Activated naive CD4-positive, alpha-beta T cell (primary cell): ENCODE measurements at places on chromosomes 6 and 20.
A peak's percentile ranks its signal among the peaks of the same experiment; 100 is the strongest.

- DNase-seq, result no peak
These were observed 28.4 kb downstream of the IL20RA start for GRCh38 chr6:137016356-137016755.

GRCh38 chr6:35042031-35042815 is 98.9 kb downstream of the TCP11 start:
- DNase-seq, result no peak

- DNase-seq, result no peak
These were observed 2.9 kb downstream of the LPA start for GRCh38 chr6:160661216-160661615.

GRCh38 chr6:45837541-45838200 is 178.0 kb downstream of the CLIC5 start:
- no peak for DNase-seq

GRCh38 chr6:107275330-107275865 is 160.1 kb upstream of the BEND3 start:
- no peak for DNase-seq

DNA sequence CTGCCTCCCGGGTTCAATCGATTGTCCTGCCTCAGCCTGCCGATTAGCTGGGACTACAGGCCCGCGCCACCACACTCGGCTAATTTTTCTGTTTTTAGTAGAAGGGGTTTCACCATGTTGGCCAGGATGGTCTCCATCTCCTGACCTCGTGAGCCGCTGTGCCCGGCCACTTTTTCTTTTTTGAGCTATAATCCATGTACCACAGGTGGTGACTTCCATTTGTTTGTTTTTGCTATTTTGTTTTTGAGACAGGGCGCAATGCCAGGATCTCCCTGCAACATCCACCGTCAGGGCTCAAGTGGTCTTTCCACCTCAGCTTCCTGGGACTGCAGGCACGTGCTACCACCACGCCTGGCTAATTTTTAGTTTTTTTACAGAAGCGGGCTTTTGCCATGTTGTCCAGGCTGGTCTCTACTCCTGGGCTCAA is 8.5 kb downstream of the HSPA1B start:
- no peak for DNase-seq

GRCh38 chr6:16822975-16823717 is 61.9 kb upstream of the ATXN1 start:
- DNase-seq, result no peak

DNA sequence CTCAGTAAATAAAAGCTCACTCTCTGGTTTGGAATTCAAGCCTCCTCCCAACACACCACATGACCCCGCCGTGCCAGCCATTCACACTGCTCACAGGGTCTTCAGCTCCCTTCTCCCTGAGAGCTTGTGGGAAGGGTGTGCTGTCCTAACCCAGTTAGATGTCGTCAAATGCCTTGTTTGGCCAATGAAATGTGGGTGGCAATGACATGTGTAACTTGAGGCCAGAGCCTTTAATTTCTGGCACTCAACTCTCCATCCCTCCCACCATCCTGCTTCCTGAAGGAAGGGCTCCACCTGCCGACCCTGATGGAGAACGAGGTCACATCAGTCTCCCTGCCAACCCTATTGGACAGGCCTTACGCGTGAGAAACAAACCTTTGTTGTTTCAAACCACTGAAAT is 224.5 kb upstream of the AGPAT4 start:
- DNase-seq, result no peak

GRCh38 chr6:44265007-44265721 is at the start of gene NFKBIE:
TSS of gene NFKBIE (minus strand) at chr6:44265551. CDS start at chr6:44265346, 205 bp downstream.
- peak; percentile 94 for DNase-seq

DNA sequence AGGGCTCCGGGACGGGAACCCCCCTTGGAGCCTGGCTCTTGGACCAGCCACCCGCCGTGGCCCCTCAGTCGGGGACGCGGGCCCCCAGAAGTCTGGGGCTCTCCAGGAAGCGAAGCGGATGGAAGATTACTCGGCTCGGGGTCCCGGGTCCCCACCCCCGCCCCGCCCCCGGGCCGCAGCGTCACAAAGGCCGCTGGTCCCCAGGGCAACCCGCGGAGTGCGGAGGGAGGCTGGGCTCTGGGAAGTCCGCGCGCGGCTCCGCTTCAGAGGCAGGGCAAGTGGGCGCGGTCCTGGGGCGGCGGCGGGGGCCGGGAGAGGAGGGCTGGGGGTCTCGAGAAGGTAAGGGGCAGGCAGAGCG is at the start of gene FNDC11:
Gene FNDC11 (plus strand): TSS at position 227 of the 358 bp plus-strand sequence. CDS start 1,505 bp downstream, outside the sequence.
- DNase-seq, result no peak

DNA sequence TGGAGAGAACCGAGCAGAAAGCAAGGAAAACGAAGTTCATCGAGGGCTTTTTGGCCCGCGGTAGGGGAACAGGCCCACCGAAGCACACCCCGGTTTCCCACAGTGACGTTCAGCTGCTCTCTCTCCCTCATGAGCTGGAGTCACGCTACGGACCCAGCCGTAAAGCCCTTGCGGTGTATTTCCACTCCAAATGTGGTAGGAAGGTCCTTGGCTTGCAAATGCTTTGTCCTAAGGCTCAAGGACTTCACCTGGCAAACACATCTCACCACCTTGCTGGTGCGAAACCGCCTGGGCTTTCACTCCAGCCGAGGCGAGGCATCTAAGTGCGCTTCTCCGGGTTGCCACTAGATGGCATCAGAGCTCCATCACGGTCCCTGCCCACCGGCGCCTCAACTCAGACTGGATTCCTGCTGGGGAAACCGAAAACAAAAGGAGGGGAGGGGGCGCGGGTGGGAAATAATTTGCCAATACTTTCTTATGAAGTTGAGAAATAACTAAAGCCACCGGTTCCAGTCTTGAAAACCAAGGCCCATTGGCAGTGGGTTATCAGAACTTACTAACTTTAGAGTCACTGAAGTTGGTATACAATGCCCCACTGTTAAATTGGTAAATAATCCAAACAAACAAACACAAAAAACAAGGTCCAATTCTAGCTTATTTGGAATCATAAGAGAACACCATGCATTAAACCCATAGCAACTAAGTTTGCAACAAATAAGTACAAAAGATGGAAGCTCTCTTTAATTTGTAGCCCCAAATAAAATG is 13.4 kb upstream of the FOXC1 start:
- DNase-seq, result peak; percentile 50

DNA sequence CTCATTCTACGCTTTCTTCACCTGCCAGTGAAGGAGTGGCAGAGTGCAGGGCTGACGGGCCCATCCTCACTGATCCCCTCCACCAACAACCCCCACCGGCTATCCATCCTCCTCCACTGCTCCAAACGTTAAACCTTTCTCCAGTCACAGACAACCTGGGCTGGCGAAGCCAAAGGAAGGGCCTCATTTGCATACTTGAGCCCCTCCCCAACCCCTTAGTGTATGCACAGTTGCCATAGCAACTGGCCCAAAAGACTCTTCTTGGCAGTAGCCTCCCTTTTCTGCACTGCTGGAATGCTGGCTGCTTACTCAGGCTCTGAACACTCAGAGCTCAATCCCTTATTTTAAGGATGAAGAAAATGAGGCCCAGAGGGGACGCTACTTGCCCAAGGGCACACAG is 130.3 kb downstream of the GRM4 start:
- DNase-seq, result no peak

- no peak for DNase-seq
These were observed 312.3 kb upstream of the SUPT3H start for GRCh38 chr6:45689926-45690615.

DNA sequence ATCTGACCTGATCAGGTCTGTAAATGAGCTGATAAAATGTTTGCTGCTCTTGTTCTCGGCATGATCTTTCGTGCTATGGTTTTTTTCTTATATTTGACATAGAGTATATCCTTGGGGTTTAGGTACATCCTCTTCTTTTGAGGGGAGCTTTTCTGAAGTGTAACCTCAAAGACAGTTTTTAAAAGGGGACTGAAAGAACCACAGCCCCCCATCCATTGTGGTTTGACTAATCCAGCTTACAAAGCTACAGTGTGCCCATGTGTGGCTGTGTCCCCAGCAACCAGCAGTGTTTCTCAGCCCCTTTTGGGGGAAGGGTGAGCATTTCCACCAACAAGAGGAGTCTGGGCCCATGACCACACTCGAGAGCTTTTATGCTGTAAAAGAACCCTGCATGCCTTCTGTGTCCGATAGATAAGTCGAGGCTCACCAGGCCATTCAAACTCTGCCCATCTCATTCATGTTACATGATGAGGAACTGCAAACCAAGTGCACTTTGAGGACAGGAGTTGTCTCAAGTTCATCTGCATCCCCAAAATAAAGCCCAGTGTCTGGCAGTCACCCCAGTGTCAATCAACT is 266.0 kb downstream of the SLC24A3 start:
- no peak for DNase-seq

- peak; percentile 64 for DNase-seq
These were observed 17.5 kb downstream of the LEMD2 start for GRCh38 chr6:33771146-33772081.

DNA sequence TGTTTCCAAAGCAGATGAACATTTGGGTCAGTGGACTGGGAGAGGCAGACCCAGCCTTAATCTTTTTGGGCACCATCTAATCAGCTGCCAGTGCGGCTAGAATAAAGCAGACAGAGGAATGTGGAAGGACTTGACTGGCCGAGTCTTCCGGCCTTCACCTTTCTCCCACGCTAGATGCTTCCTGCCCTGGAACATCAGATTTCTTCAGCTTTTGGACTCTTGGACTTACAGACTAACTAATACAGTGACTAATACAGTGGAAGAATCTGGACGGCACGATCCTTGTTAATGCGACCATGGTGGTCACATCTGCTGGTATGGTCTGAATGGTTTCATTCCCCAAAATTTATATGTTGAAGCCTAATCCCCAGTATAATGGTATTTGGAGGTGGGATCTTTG is 122.6 kb upstream of the NXT1 start:
- no peak for DNase-seq

DNA sequence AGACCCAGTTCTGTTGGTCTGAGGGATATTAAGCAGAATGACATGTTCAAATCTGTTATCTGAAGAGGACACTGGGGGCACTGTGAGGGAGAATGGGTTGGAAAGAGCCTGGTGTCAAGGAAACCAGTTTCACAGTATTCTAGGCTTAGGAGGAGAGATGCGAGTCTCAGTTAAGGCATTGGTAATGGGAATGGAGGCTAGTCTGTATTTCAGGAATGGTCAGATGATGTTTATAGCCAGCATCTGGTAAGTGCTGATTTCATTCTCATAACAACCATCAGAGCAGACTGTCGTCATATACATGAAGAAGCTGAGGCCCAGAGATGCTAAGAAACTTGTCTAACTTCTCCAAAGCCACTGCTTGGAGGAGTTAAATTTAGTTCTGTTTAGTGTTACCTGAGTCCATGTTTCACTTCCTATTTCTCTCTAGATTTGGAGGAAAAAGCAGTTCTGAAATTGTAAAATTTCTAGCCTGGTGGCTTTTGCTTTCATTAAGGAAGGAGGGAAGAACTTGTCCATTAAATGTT is 242.0 kb downstream of the ARID1B start:
- no peak for DNase-seq

GRCh38 chr6:17392978-17393891 is at the start of gene CAP2:
TSS of gene CAP2 (plus strand) at chr6:17393595. CDS start at chr6:17421556, 27,961 bp downstream.
- no peak for DNase-seq

GRCh38 chr6:21965953-21966539 is 330.8 kb downstream of the PRL start:
- no peak for DNase-seq

DNA sequence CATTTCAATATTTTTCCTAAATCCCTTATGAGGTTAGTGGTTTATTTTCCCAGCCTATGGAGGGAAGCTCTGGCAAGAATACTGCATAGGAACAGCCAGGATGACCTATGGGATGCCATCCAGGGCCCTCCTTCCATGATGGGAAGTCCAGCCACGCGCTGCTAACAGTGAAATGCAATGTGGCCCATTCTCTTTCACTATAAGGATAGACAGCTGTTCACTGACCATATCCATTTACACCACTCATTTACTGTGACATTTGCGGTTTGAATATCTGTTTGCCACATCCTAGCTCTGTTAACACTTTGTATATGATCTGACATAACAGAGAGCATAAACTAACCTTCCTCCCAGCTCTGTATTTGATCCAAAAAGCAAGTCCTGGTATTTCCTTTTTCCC is 471.7 kb downstream of the CBLN4 start:
- no peak for DNase-seq

GRCh38 chr20:32285621-32286371 is 8.3 kb downstream of the KIF3B start:
- DNase-seq, result no peak

GRCh38 chr6:37699887-37700619 is 2.4 kb upstream of the MDGA1 start:
- DNase-seq, result no peak

- peak; percentile 56 for DNase-seq
These were observed 39.8 kb downstream of the GNAS start for GRCh38 chr20:58892141-58892931.

- no peak for DNase-seq
These were observed 227.6 kb downstream of the ALDH8A1 start for GRCh38 chr6:134722200-134722870.

- DNase-seq, result no peak
These were observed 14.8 kb upstream of the MAS1L start for GRCh38 chr6:29502597-29502996.

DNA sequence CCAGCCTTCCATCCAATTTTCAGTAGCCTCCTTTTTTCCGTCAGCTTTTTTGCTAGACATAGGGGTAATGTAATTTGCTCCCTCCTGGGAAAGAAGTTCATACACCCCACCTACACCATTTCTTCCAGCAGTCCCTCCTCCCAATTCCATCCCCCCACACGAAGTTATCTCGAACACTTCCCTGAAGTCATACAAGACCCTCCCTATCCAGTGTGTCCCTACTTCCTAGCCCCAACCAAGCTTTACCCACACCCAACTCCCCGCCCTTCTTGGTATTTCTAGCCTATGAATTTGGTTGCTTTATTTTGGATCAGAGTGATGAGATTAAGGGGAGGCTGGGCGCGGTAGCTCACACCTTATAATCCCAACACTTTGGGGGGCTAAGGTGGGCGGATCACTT is 1.0 kb downstream of the UBE2C start:
- no peak for DNase-seq
